ENCODE measurements at places on chromosomes 1 and 21.

GRCh38 chr1:115814685-115815398 is 26.1 kb downstream of the NHLH2 start:
- DNase-seq = no peak

GRCh38 chr1:55150880-55151588 is 64.1 kb downstream of the USP24 start:
- no peak for DNase-seq

- DNase-seq = no peak
Observed at GRCh38 chr1:203028784-203029553, 2.7 kb downstream of the PPFIA4 start.

- DNase-seq = no peak
Observed at GRCh38 chr1:78340006-78340405, 150.8 kb upstream of the PTGFR start.

DNA sequence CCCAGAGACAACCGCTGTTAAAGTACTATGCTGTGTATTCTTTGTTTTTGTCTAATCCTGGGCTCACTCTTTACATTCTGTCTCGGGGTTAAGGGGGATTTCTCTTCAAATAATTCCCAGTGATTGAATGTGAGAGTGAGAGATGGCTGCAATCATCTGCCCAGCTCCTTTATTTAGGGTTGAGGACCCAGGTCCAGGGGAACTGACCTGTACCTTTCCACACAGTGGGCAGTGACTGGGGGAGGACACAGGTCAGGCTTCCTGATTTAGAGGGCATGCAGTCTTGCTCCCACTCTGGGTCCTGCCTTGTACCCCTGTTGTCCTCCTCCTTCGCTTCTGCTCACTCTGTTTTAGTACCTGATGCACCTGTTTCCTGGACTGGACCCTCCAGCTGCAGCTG is 22.0 kb downstream of the PHGDH start:
- DNase-seq = no peak

- DNase-seq = no peak
Observed at GRCh38 chr1:25724201-25724600, 75.8 kb upstream of the SELENON start.

GRCh38 chr1:44677201-44677766 is 2.8 kb downstream of the ARMH1 start:
- no peak for DNase-seq

- DNase-seq = no peak
Observed at GRCh38 chr1:5220821-5221220, 566.4 kb downstream of the AJAP1 start.

DNA sequence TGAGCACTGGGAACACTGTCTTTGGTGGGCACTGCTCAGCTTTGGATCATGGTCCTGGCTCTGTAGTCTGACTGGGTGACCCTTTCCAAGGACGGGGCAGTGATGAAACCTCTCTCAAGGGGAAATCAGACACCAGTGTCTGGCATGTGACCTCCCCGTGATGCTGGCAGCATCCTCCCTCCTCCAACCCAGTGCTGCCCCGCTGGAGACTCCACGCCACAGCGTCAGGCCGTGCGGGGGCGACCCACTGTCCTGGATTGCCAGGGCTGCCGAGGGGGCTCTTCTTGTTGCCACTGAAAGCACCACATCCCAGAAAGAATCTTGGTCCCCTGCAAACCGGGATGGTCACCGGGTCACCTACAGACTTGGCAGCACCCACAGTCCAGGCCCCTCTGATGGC is 146.4 kb upstream of the ARHGEF16 start:
- DNase-seq = no peak

GRCh38 chr1:207454046-207454964 is at the start of gene CR2:
CR2 (plus strand) TSS chr1:207454328; CDS start chr1:207454419, 91 bp downstream.
- no peak for DNase-seq

GRCh38 chr1:178323067-178323466 is 173.7 kb downstream of the CLEC20A start:
- DNase-seq = no peak

GRCh38 chr1:72184099-72184701 is 98.1 kb downstream of the NEGR1 start:
- no peak for DNase-seq

GRCh38 chr1:18527921-18528320 is 47.2 kb downstream of the KLHDC7A start:
- no peak for DNase-seq

DNA sequence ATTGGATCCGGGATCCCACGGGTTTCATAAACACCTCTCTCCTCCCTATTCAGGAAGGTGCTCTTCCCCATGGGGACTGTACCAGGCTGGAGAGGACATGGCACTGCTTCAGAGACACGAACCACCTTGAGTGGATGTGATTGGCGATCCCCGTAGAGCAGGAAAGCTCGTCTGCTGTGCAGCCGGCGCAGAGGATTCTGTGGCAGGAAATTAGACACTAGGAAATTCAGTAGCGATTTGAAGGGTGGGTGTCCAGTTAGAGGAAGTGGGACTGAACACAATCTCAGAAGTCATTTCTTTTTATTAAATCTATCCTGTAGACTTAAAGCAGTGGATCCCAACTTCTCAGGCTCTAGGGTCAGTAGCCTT is 767 bp downstream of the PDIK1L start:
- DNase-seq = peak; percentile 5

DNA sequence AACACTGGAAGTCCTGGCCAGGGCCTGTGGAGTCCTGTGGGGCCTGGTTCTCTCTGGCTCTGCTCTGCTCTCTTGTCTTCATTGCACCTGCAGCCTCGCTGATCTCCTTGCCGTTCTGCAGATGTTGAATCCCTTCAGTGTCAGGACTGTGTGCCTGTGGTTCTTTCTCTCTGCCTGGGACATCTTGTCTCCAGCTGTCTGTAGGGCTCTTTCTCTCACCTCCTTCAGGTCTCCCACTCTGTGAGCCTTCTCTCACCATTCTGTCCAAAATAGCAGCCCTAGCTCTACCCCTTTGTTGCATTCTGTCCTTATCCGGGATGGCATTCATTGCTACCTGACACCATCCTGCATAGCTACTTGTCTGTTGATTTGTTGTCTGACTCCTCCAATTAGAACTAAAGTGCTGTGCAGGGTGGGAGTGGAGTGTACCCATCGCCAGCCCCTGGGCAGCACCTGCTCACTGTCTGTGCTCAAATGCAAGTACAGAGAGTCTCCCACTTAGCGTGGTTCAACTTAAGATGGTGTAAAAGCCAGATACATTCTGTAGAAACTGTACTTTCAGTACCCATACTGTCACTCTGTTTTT is 8.9 kb downstream of the PGBD2 start:
- no peak for DNase-seq

- no peak for DNase-seq
Observed at GRCh38 chr1:207070811-207071210, 17.7 kb downstream of the PFKFB2 start.

DNA sequence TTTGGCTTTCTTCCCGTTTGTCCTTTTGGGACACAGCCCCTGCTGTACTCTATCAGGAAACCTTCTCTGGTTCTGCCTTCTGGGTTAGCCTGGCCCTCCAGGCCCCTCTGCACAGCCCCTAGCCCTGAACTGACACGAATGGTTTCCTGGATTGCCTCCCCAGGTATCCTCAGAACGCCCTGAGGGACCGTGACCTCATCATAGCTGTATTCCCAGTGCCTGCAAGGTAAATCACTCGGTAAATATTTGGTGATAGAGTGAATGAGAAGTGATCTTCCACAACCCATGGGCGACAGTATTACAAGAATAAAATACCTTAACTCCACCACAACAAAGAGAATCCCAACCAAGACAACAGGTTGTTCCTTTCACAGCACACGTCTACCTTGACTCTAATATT is 637.2 kb downstream of the SMYD3 start:
- no peak for DNase-seq

- no peak for DNase-seq
Observed at GRCh38 chr1:14482784-14483450, 115.6 kb upstream of the KAZN start.

DNA sequence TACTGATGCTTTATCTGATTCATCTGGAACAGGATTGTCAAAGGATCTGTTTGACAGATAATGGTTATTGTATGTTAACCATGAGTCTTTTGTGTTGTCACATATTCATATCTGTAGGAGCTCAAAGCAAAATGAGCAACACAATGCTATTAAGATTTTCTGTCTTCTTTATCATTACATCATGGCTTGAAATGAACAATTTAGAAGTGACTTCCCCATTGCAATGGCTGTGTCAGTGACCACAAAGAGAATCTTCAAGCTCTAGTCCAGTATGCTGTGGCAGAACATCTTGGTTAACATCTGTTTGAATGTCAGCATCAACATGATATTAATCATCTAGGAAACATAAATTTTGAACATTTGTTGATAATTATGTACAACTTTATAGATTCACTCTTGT is 1148.5 kb downstream of the PLA2G4A start:
- DNase-seq = no peak

DNA sequence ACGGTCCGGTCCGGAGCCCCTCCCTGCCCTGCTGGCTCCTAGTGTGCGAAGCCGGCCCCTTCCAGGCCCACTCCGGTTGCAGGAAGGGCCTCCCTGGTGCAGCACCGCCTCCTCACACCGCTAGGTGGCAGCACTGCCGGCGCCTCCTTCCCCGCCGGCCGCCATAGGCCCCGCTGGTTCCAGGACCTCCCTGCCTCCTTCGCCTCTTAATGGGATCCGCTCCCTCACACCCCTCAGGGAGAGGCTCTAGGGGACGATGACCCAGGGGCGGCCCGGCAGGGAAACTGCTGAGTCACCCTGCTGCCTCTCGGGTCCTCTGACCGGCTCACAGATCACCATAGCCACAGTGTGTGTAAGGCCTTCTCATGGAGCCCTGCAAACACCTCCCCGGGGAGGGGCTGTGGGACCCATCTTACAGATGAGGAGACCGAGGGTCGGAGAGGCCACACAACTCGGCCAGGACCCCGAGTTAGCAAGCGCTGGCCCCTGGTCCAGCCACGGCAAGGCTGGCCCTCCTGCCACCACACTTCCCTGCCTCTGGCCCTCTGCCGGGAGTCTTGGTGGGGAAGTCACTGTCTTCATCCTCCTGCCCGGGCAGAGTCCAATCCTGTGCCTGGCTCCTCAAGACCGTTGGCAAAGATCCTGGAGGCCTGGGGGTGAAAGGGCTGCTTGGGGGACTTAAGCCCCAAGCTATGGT is 1.6 kb upstream of the AJAP1 start:
- DNase-seq = peak; percentile 11

GRCh38 chr1:209593747-209594146 is 10.2 kb downstream of the CAMK1G start:
- DNase-seq = no peak

DNA sequence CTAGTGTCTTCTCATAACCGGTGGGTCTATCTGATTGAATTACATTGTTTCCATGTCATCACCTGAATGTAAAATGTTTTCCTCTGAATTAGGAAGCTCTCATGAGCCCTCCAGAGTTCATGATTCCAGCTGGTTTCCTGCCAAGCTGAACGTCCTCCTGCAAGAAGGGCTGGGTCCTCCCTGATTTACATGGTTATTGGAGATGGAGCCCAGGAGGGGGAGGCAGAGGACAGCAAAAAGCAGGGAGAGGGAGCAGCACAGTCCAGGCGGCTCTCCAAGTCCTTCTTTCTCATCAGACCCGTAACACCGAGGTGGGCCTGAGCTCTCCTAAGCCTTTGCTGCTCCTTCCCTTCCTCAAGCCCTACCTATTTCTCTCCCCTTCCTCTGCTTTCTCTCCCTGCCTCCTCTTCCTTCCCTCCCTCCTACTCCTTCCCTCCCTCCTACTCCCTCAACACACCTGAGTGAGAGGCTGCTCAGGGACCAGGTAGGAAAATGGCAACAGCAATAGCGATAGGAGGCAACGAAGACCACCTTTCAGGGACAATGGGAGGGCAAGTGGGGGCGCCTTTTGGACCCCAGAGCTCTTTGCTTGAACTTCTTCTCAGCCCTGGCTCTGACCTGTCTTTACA is 265.9 kb downstream of the PRDM2 start:
- DNase-seq = no peak

DNA sequence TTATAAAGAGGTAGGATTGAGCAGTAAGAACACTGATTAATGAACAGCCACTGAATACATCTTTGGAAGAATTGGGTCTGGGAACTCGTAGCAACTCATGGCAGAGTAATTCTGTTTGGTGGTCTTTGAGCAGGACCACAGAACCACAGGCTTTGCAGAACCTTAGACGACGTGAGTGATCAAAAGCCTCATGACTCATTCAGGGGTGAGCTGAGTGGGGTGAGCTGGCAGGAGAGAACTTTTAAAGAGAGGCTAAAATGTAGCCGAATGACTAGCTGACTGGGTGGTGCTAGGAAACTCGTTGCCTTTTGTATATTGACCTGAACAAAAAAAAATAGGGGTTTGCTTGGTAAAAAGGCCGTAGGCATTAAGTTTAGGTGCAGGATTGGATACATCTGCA is 313.8 kb downstream of the TGFB2 start:
- no peak for DNase-seq

GRCh38 chr1:210541680-210542358 is 213.1 kb downstream of the HHAT start:
- no peak for DNase-seq

DNA sequence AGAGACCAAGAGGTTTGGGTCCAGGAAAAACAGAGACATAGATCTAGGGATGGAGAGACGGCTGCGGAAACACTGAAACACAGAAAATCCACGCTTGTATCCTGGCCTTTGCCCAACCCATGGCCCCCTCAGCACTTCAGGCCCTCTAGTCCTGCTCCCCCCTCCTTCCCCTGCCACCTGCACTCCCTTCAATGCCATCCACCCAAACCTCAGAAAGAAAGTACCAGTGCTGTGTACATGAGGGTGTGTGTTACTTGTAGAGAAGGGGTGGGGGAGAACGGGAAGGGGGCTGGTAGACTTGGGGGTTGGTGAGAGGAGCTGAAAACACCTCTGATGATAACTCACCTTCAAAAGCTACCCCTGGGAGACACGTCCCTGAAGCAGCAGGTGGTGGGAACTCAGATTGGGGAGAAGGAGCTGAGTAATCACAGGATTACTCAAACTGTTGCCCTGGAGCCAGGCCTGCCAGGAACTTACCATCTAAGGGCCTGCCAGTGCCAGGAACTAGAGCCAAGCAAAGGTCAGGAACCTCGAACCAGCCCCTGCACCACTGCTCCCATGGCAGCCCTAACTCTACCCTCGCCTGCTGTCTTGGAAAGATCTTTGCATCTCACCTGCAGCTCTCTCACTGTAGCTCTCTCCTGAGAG is 11.5 kb downstream of the RORC start:
- DNase-seq = no peak

- no peak for DNase-seq
Observed at GRCh38 chr1:91742848-91743292, 143.1 kb downstream of the TGFBR3 start.

DNA sequence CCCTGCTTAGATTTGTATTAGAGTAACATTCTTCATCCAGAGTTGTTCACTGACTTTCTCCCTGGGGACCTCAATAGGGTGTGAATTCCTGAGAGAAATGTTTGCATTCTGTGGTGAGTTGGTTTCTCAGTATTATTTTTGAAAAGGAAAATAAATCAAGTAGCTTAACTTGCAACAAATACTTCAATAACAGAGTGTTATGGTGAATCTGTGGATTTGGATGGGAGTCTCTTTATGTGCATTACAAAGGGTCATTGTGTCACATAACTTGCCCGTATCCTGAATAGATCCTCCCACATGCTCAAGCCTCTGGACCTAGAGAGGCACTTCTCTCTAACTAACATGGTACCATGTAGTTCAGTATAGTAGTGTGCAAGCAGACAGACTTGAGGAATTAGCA is 68.4 kb upstream of the IPO9 start:
- DNase-seq = no peak

- no peak for DNase-seq
Observed at GRCh38 chr1:102821707-102822106, 286.6 kb downstream of the COL11A1 start.

- no peak for DNase-seq
Observed at GRCh38 chr1:101198842-101199636, 37.8 kb upstream of the S1PR1 start.

GRCh38 chr1:168613691-168614231 is 37.4 kb downstream of the XCL1 start:
- DNase-seq = no peak

GRCh38 chr1:11479375-11479979 is 522 bp downstream of the DISP3 start:
- no peak for DNase-seq

All from stimulated activated CD4-positive, alpha-beta T cell treated with anti-CD3 and anti-CD28 coated beads, TNF-alpha, amount 100 ng/mL, for 1 hour (primary cell).